ENCODE measurements at places on chromosomes 4 and X.

DNA sequence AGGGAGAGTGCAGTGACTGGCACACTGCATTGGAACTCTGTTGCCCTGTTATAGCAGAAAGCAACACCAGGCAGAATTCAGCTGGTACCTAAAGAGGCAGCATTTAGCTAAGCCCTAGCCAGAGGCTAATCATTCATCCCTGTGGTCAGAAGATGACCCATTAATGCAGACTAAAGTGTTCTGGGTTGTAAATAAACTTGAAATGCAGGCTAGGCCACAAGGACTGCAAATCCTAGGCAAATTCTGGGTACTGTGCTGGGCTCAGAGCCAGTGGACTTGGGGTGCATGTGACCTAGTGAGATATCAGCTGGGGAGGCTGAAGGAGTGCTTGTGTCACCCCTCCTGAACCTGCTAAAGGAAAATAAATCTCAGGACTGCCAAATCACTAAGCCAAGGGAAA is 91.2 kb downstream of the LPAR4 start:
- no peak for DNase-seq

DNA sequence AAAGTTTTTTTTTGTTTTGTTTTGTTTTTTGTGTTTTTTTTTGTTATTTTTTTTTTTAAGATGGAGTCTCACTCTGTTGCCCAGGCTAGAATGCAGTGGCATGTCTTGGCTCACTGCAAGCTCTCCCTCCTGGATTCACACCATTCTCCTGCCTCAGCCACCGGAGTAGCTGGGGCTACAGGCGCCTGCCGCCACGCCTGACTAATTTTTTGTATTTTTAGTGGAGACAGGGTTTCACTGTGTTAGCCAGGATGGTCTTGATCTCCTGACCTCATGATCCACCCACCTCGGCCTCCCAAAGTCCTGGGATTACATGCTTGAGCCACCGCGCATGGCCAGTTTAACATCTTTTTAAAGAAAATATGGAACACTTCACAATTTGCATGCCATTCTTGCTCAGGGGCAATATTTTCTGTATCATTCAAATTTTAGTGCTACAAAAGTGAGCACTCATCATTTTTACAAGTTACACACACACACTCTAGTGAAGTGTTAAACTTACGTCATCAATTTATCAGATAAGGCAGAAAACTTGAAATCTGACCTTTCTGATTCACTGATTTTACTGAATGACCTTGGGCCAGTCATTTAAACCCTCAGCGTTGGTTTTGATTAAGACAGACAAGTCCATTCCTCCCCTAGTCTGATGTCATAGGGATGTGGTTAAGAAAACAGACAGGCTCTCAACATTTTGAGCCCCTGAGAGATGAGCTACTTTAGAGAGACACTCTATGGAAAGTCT is 61.2 kb downstream of the TRIM2 start:
- no peak for DNase-seq

- DNase-seq, result no peak
These were observed 245.1 kb upstream of the SLC7A11 start for GRCh38 chr4:138487230-138487629.

GRCh38 chr4:65311120-65311519 is 359.2 kb downstream of the EPHA5 start:
- DNase-seq, result peak; percentile 75

GRCh38 chr4:146465628-146466027 is 56.1 kb downstream of the SLC10A7 start:
- DNase-seq, result no peak

DNA sequence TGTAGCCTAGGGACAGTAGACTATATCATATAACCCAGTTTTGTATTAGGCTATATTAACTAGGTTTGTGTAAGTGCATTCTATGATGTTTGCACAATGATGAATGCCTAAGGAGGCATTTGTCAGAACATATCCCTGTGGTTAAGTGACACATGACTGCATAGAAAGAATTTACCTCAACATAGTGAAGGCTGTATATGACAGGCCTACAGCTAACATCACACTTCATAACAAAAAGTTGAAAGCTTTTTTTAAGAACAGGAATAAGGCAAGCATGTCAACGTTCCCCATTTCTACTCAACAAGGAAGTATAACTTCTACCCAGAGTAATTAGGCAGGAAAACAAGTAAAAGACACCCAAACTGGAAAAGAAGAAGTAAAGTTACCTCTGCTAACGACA is 165.9 kb upstream of the NDST4 start:
- no peak for DNase-seq
